ENCODE measurements at places on chromosomes 4 and X.

DNA sequence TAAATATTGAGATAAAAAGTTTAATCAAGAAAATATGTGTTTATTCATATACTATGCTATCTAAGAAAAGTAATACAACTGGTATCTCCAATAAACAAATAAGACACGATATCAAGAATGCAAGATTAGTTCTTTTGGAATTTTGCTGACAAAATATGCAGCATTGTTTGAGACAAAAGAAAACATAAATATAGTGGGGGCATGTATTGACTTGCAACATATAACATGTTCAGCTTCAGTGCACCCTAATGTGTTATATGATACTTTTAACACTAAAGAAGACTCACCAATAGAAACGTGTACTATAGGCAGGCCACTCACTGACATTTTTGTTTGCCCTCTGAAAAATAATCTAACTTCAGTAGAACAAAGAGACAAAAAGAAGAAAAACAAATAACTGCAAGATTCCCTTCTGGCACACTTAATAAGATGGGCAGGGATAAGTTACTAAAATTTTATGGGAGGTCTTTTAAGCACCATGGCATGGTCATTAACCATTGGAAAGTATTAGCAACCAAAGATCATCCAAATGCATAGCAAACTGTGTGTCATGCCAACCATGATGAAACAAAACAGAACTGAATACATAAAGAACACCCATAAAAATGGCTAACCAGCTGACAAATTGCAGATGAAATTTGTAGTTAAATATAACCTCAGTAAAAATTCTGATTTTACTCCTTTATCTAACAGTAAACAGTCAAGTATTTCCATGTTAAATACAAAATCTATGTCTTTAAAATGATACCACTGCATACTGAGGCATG lies 447.9 kb upstream of the FAM241A start:
- DNase-seq = no peak

DNA sequence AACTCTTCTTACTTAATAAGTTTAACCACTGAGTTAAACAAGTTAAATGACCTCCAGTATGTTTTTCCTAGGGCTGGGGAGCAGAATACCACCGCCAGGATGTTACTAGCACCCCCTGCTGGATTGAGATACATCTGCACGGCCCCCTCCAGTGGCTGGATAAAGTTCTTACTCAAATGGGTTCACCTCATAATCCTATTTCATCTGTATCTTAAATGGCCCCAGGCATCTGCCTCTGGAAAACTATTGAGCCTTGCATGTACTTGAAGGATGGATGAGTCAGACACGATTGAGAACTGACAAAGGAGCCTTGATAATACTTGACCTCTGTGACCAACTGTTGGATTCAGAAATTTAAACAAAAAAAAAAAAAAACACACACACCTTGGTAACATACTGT lies 61.5 kb upstream of the MMAA start:
- peak; percentile 47 for DNase-seq

- DNase-seq = no peak
These were observed 550.7 kb downstream of the ADGRL3 start for GRCh38 chr4:61750810-61751209.

GRCh38 chr4:88054229-88054628 lies 46.8 kb downstream of the PKD2 start:
- no peak for DNase-seq

DNA sequence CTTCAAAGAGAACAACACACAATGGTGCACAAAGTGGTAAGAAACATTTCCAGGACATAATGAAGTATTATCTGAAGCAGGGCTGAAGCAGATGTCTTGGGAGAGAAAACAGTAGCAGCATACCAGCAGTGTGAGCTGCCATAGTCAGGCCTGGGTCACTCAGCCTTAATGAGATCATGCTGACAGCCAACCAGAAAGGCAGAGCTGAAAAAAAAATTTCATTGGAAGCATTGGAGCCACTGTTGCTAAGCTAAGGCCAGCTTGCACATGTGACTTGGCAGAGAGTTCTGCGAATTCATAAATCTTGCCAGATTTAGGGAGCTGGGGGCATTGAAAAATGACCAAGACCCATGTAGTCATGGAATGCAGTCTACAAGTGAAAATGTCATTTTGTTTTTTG lies 444.0 kb upstream of the PITX2 start:
- DNase-seq = no peak

Measured in SW480 (cell line).